NCI-H1694 (cell line): ENCODE measurements at places on chromosomes 1 and 21.

DNA sequence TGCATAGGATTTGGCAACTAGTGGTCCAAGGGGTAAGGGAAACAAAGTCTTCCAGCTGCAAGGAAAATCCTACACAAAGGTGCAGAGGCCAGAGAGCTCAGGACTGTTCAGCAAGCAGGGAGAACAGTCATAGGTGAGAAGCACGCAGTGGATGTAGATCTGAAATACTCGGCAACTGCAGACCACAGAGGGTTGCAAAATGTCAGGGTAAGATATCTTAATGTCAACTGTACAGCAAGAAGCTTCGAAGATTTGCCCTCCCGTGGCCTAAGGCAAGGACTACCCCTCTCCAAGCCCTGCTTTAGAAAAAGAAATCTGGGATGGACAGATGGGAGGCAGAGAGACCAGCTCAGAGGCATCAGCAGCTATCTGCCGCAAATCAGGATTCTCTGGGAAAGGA lies 153.4 kb upstream of the IRF2BP2 start:
- no peak for DNase-seq

DNA sequence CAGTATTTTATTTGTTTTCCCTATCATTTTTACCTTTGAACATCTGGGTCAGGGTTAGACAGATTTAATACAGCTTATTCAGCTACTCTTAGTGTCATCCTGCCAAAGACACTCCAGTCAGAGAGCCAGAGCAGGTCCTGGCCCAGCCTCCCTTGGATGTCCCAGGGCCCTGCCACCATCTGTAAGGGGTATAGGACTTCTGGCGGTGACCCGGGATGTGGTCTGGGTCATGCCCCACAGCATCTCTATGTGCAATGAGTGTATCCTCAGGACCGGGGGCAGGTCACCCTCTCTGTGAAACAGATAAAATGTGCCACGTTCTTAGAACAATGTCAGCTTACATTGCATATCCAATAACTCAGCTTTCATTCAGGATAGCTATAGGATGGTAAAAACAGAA lies 37.8 kb upstream of the PRSS38 start:
- DNase-seq = no peak

- DNase-seq = no peak
Measured at GRCh38 chr1:81304187-81304586, 496.5 kb upstream of the ADGRL2 start.

- no peak for DNase-seq
Measured at GRCh38 chr1:48923116-48923515, 146.4 kb upstream of the BEND5 start.

DNA sequence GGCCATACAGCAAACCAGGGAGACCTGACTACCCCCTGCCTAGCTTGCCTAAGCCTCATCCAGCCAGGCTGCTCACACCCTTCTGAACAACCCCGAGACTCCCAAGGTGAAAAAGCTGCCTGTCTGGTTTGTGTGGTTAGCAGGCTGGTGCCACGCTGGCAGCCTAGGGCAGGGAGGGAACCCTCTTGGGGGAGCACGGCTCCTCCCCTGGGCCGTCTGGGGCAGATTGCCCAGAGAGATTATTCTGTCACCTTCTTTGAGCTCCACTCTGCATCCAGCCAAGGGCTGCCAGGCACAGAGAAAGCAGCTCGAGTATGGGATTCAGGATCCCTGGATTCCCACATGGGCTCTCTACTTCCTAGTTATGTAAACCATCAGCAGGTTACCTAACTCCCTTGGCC lies 27.5 kb upstream of the TCEA3 start:
- DNase-seq = no peak

DNA sequence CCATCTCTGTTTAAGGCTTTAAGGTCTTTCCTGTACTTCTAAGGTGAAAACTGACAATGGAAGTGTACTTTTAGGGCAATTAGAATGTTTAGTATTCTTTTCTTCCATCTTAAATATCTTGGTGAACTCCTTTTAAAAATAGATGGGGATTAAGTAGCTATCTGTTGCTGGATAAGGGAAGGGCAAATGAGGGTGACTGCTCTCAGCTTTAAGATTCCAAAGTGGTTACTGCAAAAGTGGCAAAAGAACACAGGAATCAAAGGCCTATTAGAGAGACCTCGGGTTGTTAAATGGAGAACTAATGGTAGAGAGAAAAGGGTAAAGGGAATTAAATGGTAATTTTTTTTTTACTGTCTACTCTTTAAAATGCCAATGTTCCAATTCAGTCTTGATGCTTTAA lies 774.1 kb upstream of the B3GALT2 start:
- no peak for DNase-seq

DNA sequence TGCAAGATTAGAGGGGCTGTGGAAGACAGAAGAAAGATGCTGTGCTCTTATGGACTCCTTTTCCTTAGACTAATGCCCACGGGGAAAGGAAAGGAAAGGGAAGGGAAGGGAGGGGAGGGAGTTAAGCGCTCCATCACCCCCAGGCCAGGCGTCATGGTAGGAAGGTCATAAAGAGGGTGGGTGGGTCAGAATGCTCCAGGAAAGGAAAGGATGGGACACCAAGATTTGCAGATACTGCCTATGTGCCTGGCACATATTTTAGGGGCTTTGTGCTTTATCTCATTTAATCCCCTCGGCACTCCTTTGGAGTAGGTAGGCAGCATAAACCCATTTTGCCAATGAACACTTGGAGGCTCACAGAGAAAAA lies 41.4 kb downstream of the MAB21L3 start:
- DNase-seq = no peak

GRCh38 chr1:31259746-31260145 lies 20.1 kb upstream of the NKAIN1 start:
- no peak for DNase-seq

GRCh38 chr1:3159121-3159520 lies 90.1 kb downstream of the PRDM16 start:
- DNase-seq = no peak

- DNase-seq = no peak
Measured at GRCh38 chr1:150575072-150575489, 4.3 kb downstream of the MCL1 start.

- DNase-seq = no peak
Measured at GRCh38 chr1:53126495-53126894, 15.9 kb downstream of the SLC1A7 start.

GRCh38 chr1:91891969-91892368 lies 6.0 kb upstream of the TGFBR3 start:
- no peak for DNase-seq

DNA sequence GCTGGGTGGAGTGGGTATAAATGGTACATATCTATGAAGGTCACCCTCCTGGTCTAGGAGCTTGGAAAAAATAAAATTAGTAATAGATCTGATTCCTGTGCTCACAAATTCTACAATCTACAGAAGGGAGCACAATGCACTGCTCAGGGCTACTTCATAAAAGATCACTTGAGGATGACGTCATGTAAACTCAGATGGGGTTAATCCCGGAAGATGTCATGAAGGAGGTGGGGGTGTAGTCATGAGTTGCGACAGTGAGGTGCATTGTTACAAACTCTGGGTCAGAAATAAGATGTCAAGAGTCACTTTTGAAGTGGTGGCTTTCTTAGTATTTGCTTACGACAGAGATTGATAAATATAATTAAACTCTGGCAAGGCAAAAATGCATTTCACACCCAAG lies 68.2 kb downstream of the LHX9 start:
- DNase-seq = no peak

DNA sequence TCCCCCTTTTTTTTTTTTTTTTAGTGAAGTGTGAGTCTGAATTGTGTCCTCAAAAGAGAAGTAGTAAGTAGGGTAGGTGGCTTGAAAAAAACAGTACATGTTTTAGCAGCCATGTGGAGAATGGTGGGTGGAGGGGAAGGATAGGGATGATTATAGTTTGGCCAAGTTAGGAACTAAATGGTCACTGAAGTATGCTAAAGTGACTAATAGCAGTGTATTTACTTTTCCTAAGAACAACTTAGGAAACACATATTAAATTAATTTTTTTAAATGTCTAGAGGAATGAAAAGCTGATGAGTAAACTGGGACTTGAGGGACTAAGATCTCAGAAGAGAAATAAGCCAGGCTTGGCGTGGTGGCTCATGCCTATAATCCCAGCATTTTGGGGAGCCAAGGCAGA lies 55.5 kb downstream of the PLA2G4A start:
- no peak for DNase-seq

GRCh38 chr1:6585841-6586240 lies 6.0 kb downstream of the ZBTB48 start:
- DNase-seq = no peak

DNA sequence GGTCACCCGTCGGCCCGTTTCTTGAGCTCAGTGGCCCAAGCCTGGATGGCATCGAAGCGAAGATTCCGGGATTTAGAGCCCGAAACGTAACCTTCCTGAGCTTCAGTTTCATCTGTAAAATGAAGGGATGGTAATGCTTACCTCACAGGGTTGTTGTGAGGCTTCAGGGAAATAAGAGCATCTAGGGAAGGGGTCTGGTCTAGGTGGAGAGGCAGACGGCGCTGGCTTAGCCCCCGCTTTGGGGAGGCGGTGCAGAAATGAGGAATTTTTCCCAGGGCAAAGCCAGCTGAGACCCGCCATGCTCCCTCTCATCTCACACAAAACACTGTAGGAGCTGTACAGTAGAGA lies 717 bp upstream of the MYCL start:
- DNase-seq = peak; percentile 100

- DNase-seq = no peak
Measured at GRCh38 chr1:23722652-23723051, 20.6 kb upstream of the ELOA start.

- no peak for DNase-seq
Measured at GRCh38 chr1:161402446-161402845, 34.8 kb upstream of the CFAP126 start.

DNA sequence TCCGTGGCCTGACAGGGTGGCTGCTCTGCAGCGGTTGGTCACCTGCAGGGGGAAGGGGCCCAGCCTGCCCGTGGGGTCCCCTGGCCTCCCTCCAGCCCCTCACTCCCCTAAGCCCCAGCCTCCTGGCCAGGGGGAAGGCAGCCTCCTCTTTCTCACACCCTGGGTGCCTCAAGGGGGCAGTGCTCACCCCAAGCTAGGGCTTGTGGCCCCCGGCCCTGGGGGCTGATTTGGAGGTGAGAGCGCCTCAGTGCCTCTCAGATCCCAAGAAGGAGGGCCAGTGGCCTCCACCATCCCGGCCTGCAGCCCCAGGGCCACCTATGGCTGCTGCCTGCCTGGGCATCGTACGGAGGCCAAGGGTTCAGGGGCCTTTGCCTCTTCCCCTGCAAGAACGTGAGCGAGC lies 66.4 kb upstream of the TTC34 start:
- no peak for DNase-seq

GRCh38 chr1:158506369-158506987 lies 34.5 kb downstream of the OR10R2 start:
- no peak for DNase-seq

- DNase-seq = no peak
Measured at GRCh38 chr1:32470431-32470830, 5.6 kb downstream of the ZBTB8B start.

- DNase-seq = peak; percentile 73
Measured at GRCh38 chr1:201696217-201696761, 132.7 kb upstream of the IPO9 start.

DNA sequence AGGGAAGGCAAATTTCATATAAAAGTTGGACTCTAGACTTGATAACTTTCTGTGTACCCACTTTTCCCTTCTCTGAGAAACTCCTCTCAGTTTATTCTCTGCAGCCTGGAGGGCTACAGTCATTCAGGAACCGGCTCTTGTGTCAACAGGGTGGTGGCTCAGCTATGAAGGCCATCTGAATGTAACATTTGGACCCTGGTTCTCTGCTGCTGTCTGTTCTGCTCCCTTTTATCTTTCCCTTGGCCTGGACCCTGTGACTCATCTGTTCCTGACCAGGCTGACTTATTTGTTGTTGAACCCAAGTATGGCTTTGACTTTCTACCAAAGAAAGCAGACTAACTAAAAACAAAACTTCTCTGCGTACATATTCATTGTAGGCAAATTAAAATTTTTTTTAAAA lies 75.4 kb downstream of the CENPF start:
- DNase-seq = no peak

DNA sequence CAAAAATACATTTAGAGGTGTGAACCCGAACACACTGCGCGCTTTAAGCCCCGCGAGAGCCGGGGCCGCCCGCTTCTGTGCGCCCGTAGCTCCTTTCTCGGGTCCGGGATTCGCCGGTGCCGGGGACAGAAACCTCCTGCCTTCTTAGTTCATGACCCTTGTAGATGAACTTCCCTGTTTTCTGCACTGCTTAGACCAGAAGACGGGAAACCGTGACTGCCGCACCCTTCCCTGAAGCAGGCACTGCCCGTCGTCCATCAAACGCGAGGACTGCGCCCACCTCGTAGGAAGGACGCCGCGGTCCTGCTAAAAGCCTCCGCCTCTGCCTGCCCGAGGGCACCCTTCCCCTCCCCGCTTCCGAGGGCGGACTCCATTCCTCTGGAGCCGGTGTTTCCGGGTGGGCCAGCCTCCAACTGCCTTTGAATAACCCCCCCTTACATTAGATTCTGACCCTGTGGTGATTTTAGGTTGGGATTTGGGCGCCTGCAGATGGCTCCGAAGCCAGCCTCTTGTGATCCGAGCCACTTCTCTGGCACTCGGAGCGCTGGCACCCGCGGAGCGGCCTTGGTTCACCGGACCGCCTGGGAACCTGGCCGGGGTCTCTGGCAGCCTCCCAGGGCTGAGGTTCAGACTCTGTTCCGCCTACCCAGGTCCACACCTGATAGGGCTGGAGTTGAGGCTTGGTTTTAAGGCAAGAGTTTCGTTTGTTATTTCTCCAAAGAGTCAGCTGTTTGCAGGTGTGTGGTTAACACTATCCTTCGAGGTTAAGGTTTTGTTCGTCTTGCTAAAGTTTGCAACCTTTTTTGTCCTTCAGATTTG lies 1.2 kb upstream of the PTTG1IP start:
- no peak for DNase-seq
